Stimulated activated CD4-positive, alpha-beta T cell treated with anti-CD3 and anti-CD28 coated beads, Interleukin-1b, Interleukin-23, amount 100 ng/mL, for 1 hour (primary cell): ENCODE measurements at places on chromosomes 16 and 17.
A peak's percentile ranks its signal among the peaks of the same experiment; 100 is the strongest.

DNA sequence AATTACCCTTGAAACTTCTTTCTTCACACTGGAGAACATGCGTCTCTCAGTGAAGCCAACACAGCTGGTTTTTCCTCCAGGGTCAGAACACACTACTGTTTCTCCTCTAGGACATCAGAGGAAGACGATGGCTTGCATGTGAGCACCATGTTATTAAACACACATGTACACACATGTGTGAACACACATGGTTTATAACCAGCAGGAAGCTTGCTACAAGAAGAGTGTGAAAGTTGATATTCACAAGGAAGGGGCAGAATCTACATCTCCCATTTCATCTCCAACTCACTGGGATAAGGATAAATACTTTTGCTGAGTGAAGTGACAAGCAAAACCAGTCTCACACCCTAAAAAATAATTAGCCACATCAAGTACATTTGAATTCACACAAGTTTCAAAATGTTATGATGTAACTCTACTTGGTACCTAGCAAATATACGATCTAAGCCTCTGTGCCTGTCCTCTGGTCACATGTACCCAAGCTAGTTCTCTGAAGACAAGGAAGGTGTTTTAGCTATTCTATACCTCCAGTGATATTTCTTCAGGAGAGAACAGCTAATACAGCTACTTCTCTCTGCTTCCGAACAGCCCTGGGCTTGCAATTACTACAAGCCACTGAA lies 127.7 kb downstream of the PARN start:
- DNase-seq = no peak

- peak; percentile 35 for DNase-seq
Measured at GRCh38 chr16:525520-526180, 1.9 kb upstream of the CAPN15 start.

DNA sequence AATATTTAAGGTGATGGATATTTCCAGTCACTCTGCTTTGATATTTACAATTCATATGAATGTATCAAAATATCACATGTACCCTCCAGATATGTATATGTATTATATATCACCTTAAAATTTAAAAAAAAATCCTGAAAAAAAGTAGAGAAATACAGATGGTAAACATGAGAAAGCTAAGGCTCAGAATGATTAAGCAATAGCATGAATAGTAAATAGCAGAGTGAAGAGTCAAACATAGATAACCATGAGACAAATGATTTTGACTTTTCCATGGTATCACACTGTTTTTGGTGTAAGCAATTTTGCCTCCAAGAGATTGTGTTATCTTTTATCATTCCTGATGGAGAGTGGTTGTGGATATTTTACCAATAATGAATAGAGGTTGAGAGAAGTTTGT lies 868.8 kb downstream of the CDH11 start:
- DNase-seq = no peak

- DNase-seq = peak; percentile 3
Measured at GRCh38 chr17:58153046-58153445, 4.9 kb downstream of the OR4D1 start.

DNA sequence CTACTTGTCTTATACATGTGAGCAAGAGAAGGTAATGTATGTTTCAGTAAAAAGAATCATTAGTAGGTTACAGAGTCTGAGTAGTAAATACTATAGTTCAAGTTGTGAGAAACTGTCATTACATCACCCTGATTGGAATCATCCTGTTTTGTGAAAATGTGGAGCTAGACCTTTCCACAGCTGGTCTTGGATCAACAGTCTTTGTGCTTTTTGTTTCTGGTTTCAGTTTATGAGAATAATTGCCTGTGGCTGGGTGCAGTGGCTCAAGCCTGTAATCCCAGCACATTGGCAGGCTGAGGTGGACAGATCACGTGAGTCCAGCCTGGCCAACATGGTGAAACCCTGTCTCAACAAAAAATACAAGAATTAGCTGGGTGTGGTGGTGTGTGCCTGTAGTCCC lies 19.7 kb upstream of the SHISA9 start:
- no peak for DNase-seq

- no peak for DNase-seq
Measured at GRCh38 chr17:32992321-32993033, 830 bp downstream of the SPACA3 start.

GRCh38 chr17:77772461-77772897 lies 186.0 kb upstream of the TNRC6C start:
- DNase-seq = peak; percentile 39

DNA sequence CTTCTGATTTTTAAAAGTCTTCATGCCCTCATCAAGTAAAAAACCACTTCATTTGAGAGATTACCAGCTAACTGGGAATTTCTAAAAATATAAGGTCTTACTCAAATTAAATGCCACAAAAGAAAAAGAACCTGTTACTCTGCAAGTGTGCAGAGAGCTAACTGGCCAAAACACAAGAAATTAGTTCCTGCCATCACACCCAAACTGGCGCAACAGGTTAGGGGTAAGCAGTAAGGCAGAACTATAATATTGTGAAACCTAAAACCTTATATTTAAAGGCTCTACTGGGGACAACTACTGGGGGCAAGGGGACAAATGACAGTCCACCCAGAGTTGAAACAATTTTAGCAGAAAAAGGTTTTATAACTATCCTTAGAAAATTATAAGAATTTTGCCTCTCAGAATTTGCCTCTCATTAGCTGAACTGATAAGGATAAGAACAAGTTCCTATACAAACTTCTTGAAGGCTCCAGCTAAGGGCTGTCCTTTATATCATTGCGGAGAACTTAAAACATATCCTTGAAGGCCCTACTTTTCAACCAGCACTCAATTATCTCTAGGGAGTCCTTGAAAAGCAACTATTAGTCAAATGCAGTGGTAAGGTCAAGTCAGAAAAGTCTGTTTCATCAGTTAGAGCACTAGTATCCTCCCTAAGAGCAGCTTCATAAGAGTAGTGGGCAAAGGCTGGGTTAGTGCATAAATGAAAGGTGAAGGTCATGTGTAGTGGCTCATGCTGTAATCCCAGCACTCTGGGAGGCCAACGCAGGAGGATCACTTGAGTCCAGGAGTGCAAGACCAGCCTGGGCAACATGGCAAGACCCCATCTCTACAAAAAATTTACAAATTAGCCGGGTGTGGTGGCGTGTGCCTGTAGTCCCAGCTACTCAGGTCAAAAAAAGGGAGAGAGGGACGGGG lies 31.5 kb downstream of the SMURF2 start:
- no peak for DNase-seq

DNA sequence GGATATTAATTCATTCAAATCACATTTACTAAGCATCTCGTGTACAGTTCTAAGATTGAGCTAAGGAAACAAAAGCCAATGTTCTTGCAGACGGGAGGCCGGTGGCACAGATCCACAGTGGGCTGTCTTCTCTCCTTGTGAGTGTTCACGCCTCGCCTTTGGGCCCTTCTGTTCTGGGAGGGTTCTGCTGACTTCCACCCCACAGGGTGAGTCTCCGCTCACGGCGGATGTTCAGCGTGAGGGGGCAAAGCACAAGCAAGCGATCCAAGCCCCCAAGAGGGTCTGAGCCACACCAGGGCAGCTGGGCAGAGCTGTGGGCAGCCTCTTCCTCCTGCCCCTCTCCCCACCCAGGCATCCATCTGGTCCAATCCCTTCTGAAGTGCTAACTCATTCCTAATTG lies 84.3 kb upstream of the DOC2B start:
- no peak for DNase-seq

DNA sequence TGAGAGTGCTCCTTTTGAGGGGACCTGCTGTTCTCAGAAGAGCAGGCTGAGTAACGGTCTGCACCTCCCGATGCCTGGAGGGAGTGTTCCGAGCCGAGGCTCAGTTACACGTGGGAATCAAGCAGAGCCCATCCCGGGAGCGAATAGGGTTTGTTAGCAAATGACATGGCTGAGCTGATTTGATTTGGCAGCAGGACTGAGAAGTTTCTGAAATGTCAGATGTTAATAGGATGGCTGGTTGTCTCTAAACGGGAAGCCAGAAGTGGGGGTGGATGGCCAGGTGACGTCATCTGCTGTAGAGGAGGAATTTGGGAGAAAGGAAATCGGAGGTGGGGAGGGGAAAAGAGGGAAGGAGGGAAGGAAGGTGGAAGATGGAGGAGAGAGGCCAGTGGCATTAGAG lies 128.0 kb downstream of the RAP1GAP2 start:
- no peak for DNase-seq

DNA sequence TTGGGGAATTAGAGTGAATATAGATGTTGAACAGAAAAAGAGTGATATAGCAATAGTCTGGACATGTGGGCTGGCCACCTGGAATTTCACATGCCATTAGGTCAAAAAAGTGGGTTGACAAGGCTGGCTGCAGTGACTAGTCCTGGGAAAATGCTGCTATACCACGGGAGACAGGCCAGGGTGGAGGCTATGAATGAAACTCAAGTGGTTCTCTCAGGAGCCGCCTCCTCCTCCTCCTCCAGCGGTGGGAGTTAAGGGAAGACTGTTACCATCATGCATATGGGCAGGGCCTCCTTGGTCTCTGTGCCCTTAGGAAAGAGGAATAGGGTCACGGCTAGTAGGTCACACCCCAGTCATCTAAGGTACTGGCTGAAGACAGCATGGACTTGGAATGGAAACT lies 448.0 kb downstream of the SLC39A11 start:
- DNase-seq = no peak

DNA sequence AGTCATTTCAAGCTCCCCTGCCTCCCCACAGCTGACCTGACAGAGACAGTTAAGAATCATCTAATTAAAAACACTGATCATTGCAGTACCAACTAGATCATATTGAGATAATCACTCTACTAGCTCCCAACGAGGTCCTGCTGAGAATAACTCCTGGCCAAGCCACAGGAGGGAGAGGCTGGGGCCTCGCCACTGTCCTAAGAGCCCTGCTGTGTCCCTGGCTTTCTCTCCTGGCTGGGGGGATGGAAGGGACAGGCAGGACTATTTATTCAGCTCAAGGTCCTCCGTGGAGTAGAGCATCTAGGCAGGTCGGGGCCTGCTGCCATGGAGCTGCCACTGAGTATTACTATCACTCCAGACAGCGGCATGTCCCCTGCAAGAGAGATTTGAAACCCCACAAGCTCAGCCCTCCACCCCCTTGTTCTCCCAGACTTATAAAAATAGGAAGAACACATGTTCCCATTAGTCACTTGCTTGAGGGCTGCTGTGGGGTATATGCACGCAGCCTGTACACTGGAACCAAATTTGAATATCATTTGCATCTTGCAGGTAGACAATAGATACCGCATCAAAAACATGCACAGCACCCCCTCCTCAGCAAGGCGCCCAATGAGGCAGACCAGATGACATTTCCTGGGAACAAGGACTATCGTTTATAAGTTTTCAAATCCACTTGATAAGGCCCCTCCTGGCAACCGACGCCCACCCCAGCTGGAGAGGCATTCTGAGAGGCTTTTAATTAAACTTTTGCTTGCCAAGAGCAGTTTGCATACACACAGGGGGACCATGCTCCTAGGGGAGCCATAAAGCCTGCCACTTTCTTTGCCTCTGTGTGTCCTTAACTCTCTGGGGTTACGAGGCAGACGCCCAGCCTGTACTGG lies 385.2 kb upstream of the ZFHX3 start:
- no peak for DNase-seq

- no peak for DNase-seq
Measured at GRCh38 chr16:68246666-68247065, 1.5 kb downstream of the PLA2G15 start.

DNA sequence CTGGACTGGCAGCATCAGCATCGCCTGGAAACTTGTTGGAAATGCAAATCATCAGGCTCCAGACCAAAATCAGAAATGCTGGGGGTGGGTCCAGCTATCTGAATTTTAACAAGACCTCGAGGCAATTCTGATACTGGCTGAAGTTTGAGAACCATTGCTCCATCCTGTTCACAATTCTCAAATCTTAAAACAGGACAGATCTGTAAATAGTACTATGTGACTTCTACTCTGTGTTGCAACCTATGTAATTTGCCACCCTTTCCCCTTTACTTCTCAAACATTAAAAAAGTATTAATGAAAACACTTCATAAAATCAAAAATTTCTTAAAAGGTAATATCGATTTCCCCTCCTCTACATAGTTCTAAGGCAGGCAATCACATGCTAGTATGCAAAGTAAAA lies 28.5 kb downstream of the CACNG1 start:
- DNase-seq = no peak

GRCh38 chr16:68446681-68447652 lies 1.3 kb downstream of the SMPD3 start:
- no peak for DNase-seq

GRCh38 chr16:11359370-11359769 lies 14.1 kb downstream of the RMI2 start:
- no peak for DNase-seq

DNA sequence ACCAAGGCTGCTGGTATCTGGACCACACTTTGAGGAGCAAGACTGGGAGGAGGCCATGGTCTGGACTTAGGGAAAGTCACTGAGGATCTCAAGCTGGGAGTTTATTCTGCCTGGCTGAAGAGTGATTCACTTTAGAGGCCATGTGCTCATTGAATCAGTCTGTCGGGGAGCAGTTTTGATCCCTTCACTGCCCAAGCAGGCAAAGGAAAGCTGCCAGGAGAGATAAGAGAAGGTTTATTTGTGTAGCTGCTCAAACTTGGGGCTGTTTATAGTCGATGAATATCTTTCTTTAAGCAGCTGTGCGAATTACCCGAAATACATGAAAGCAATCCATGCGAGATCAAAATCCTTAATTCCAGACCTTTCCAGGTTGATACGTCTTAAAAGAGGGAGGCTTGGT lies 544.4 kb upstream of the EEF2KMT start:
- DNase-seq = no peak

DNA sequence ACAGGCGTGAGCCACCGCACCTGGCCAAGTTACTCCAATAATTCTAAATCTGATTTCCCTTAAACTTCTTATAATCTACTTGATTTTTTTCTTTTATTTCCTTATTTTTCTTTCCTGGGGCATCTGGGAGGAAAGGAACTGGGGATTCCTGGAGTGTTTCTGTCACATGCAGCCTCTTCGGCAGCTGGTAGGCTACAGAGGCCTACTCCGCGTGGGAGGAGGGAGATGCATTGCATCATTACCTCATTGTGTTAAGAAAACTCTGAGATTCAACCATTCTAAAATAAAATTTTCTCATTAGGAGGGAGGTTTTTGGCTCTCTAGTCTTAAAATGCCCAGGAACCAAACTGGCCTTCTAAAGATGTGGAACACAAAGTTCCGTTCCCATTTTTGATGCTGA lies 64.0 kb downstream of the SOX9 start:
- DNase-seq = no peak

GRCh38 chr17:46877466-46877865 lies 26.1 kb downstream of the WNT9B start:
- DNase-seq = no peak

- DNase-seq = no peak
Measured at GRCh38 chr16:58717994-58718393, 16.1 kb downstream of the GOT2 start.

GRCh38 chr17:19727501-19728078 lies 11.2 kb upstream of the SLC47A2 start:
- DNase-seq = no peak
